ENCODE measurements at places on chromosomes 4 and X. TPM values are rescaled to one million over a fixed set of nuclear protein-coding genes. Genes with fewer than 3 reads are reported as not detected.

Gene NCAPG
- 44.1 TPM for total RNA-seq

Gene AFF2
- not detected for total RNA-seq

- no peak for DNase-seq
Measured at GRCh38 chrX:154371789-154372300, 2.6 kb downstream of the FLNA start.

- DNase-seq = no peak
Measured at GRCh38 chr4:163395758-163396157, 52.1 kb downstream of the NPY5R start.

DNA sequence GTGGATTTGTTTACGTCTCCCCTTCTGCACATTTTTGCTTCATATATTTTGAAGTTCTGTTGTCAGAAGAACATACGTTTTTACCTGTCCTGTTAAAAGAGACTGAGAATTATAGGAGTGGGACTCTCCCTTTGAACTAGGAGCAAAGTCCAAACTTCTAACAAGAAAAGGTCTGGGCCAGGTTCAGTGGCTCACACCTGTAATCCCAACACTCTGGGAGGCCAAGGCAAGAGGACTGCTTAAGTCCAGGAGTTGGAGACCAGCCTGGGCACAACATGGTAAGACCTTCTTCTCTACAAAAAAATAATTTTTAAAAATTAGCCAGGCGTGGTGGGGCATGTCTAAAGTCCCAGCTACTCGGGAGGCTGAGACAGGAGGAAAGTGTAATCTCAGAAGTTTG, 15.8 kb downstream of the LIN54 start:
- DNase-seq = no peak

DNA sequence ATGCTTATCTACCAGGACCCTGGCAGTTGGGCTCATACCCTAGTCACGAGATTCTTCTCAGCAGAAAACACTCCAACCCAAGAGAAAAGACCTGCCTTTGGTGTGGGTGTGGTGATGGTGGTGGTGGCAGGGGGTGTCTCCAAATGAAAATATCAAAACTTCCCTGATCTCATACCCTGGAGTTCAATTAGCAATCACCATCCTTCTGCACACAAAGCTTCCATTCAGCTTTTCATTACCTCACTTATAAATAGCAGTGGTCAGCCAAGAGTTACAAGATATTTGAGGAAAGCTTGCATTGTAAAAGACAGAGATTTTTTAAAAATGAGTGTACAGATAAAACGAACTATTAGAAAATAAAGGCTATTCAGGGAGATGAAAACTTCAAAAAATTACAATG, 580.8 kb upstream of the MAGEB2 start:
- no peak for DNase-seq

DNA sequence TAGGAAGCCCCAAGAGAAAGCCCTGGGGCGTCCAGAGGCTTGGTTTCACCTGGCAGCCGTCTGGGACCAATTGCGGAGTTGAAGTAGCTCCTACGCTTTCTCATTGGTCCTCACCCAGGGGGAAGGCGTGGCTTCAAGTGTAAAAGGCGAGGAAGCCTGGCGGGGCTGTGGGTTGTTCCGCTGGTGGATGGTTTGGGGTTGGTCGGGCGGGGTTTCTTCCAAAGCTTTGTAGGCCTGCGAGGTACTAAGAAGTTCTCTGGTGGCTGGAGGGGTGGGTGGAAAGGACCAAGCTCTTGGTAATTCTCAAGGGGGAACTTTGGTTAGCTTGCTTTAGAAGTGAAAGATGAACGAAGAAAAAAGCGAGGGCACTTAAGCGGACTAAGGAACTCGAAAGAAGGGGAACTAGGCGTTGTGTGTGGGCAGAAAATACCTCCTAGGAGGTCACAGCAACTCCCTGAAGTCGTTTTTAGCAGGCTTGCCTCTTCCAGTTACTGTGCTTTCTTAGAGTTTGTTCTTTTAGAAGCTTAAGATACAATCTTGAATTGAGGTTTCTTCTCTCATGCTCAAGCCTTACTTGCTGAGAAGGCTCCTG, 36.6 kb downstream of the CCNG2 start:
- DNase-seq = no peak

All from NCI-H460 (cell line).